ENCODE measurements at places on chromosomes 16 and 17.

DNA sequence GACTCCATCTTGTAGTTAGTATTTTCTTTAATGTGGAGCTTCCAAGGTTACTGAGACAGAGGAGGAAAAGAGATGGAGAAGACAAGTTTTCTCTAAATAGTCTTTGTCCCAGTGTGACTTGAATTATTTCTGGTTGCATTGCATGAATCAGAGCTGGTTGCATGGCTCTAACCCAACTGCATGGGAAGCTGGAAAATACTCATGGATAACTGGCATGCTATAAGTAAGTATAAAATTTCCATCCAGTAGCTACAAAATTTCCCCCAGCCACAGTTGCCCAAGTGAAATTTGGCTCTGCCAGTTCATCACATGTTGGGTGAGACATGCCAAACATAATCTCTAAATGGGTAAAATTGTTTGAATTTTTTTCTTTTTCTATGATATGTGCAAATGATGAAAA, 1161.5 kb downstream of the CDH11 start:
- DNase-seq: no peak

- DNase-seq: no peak
Observed at GRCh38 chr16:87965417-87965816, 14.2 kb downstream of the BANP start.

GRCh38 chr16:28592511-28592910, 4.3 kb downstream of the SULT1A2 start:
- DNase-seq: no peak

GRCh38 chr16:79768276-79768970, 167.9 kb upstream of the MAF start:
- DNase-seq: no peak

GRCh38 chr16:14378131-14378551, 251.9 kb downstream of the PARN start:
- peak; percentile 22 for DNase-seq

- no peak for DNase-seq
Observed at GRCh38 chr17:65589321-65589720, 27.9 kb upstream of the AXIN2 start.

GRCh38 chr17:59845595-59846393, 46.9 kb downstream of the TUBD1 start:
- peak; percentile 52 for DNase-seq

Data from WERI-Rb-1 (cell line).